ENCODE measurements at places on chromosomes 13 and 19.
A peak's percentile ranks its signal among the peaks of the same experiment; 100 is the strongest.

DNA sequence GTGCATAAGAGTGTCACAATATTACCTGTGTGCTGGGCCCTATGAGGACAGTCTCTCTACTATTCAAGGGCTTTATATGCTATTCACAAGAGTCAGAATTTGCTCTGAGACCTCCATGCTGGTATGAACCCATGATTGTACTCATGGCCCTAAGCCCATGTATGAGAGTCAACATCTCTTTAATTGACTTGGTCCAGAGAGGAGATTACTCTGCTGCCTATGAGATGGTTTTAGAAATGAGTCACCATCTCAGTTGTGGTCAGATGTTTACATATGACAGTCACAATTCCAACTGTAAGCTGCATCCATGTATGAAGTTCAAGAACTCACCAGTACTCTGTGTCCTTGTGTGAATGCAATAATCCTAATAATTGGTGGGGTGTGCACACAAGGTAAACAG, 19.9 kb upstream of the ZNF208 start:
- no peak for DNase-seq

DNA sequence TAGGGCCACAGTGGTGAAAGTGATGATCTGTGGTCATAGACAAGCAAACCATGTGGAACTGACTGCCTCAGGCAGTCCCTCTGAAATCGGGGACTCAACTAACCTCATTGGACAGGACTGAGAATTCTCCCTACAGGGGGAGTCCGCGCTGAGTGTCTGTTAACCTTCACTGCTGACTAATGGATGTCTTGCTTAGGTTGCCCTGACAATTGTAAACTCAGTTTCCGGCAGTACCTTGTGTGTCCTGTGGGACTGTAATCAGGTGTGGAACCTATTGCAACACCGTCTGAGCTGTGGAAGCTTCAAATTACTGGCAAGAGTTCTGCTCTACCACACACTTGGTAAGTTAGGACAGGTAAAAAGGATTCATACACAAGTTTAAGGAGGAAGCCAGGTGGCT, 21.8 kb downstream of the ZNF77 start:
- DNase-seq, result no peak

- no peak for DNase-seq
Observed at GRCh38 chr19:4363571-4364304, 20.4 kb downstream of the MPND start.

DNA sequence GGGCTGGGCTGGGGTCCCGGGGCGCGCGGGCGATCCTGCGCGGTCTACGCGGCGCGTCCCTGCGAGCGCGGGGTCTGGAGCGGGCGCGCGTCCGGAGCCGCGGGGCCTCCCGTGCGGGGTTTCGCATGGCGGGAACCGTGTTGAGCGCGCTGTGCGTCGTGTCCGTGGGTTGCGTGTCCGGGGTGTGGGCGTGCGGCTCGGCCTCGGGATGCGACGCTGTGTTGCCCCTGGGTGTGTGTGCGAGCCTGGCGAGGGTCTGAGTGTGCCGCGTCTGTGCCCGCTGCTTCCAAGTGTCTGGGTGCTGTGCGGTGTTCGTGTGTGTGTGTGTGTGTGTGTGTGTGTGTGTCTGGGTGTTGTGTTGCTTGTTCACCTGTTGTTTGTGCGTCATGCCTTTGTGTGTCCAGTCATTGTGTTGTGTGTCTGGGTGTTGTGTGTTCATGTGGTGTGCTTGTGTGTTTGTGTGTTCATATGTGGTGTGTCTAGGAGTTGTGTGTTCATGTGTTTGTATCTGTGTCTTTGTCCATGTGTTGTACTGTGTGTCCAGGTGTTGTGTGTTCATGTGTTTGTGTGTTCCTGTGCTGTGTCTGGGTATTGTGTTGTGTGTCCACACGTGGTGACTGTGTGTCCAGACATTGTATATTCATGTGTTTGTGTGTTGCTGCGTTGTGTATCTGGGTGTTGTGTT, 552 bp downstream of the PLK5 start:
- DNase-seq, result no peak

DNA sequence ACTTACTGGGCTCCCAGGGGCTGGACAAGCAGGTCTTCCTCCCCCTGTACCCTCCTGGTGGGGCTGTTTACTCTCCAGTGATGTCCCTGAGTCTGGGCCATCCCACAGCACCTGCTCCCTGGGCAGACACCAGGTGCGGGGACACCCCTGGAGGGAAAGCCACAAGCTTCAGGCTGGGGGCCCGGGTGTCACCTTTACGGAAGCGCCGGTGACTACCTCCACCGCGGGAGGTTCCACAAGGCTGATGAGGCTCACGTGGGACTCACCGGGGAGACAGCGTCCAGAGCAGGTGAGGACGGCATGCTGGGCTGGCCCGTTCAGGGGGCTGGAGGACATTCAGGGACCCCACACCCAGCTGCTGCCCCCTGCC, 24.9 kb downstream of the NFILZ start:
- DNase-seq, result peak; percentile 32
